ENCODE measurements at places on chromosomes 7 and 10.

- DNase-seq, result no peak
Measured at GRCh38 chr10:12720217-12720981, 281.1 kb downstream of the CCDC3 start.

- peak; percentile 9 for DNase-seq
Measured at GRCh38 chr7:98619450-98620321, 2.6 kb downstream of the NPTX2 start.

DNA sequence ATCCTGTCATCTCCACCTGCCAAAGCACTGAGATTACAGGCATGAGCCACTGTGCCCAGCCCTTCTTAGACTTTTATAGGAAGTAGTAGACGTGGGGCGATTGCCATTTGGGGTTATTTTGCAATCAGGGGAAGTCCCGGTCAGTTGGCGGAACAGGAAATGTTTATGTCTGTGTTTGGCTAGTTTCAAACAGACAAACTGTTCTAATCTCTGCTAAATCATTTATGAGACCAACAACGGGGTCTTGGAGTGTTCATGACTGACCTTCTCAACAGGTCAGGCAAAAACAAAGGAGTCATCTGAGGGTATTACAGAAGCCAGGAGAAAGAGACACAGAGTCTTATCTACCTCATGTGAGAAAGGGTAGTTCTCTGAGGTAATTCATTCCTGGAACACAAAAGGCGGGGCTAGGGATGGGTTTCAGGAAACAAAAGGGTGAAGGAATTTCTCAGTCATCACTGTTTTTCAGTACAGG is 6.6 kb upstream of the TPK1 start:
- DNase-seq, result no peak

- no peak for DNase-seq
Measured at GRCh38 chr7:32658034-32658433, 162.7 kb downstream of the AVL9 start.

GRCh38 chr7:139034855-139035585 is 822 bp downstream of the ZC3HAV1L start:
- no peak for DNase-seq
